ENCODE measurements at places on chromosomes 7 and 10.

- DNase-seq, result no peak
These were observed 42.9 kb upstream of the IKZF1 start for GRCh38 chr7:50261593-50261992.

DNA sequence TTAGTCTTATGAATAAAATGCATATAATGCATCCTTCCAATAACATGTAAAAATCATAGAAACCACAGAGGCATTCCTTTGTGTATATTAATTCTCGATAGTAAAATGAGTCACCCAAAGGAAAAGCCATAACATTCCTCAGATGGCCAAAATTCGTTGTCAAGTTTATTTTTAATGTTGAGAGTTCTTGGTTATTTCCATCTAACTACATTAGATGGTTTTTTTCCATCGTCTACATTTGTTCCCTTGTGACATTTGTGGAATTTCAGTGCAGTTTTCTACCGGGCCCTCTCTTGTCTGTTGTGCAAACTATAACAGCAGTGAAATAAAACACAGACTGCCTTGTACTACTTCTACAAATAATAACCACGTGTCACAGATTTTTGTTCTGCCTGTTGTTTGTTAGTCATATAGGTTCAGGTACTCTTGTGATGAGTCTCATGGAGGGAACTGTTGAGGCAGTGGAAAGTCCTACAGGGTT is 54.7 kb upstream of the CCAR1 start:
- DNase-seq, result no peak

DNA sequence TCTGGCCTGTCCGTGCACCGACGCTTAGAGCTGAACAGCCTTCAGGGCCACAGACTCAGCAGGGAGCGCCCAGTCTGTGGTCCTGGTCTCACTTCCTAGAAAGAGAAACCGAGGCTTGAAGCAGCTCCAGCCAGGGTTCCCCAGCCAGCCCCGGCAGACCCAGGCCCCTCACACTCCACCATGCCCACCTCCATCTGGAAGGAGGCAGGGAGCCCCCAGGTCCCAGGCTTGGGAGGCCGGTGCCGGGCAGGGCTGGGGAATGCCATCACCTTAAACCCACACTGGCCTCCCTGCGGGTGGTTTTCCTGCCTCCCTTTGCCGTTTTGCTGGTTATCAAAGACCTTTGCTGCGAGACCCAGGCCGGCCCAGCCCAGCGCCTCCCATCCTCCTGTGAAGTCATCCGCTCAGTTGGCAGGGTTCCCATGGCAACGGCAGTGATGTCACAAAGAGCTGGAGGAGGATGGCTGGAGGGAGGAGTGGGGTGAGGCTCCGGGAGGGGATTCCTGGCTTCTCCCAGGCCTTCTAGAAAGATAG is 24.0 kb downstream of the ELFN1 start:
- DNase-seq, result peak; percentile 74

GRCh38 chr10:75825235-75825634 is 393.8 kb downstream of the LRMDA start:
- DNase-seq, result no peak

DNA sequence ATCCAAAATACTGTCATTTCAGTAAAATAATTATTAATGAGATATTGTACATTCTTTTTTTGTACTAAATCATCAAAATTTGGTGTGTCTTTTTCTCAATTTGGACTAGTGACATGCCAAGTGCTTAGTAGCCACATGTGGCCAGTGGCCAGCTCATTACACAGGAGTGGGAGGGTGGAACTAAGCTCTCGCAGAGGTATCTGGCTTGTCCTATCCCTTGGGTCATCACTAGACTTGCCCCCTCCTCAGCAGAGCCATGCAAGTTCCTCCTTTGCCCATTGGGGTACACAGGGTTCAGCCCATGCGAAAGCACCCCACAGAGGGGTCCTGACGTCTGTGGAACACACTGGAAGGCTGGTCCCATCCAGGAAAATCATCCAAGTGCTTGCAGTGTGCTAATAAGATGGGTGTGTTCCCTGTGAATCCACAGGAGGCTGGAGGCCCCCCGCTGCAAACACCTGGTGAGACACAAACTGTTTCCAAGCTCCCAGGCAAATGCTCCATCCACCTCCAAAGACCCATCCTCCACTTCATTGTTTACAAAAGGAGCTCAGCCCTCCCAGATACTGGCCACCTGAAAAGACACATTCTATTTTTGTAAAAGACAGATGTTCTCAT is 1.3 kb downstream of the ARHGAP22 start:
- no peak for DNase-seq

DNA sequence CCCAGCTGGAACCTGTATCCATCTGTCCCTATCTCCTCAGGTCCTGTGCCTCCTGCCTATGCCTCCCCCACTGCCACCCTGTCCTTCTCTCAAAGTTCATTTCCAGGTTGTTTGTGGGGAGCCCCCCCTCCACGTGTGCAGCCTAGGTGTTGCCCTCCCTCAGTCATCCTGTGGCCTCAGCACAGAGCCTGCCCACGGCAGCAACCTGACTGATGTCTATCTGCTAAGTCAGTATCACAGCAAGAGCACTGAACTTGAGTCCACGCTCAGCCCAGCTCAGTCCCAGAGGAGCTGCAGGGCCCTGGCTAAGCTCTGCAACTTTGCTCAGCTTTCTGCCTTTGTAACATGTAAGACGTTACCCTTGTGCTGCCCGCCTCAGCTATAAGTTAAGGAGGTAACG is 28.7 kb downstream of the FAM53B start:
- DNase-seq, result no peak

- no peak for DNase-seq
These were observed 143.9 kb upstream of the NPS start for GRCh38 chr10:127405221-127405620.

GRCh38 chr10:104199567-104199966 is 32.6 kb downstream of the CFAP43 start:
- no peak for DNase-seq

DNA sequence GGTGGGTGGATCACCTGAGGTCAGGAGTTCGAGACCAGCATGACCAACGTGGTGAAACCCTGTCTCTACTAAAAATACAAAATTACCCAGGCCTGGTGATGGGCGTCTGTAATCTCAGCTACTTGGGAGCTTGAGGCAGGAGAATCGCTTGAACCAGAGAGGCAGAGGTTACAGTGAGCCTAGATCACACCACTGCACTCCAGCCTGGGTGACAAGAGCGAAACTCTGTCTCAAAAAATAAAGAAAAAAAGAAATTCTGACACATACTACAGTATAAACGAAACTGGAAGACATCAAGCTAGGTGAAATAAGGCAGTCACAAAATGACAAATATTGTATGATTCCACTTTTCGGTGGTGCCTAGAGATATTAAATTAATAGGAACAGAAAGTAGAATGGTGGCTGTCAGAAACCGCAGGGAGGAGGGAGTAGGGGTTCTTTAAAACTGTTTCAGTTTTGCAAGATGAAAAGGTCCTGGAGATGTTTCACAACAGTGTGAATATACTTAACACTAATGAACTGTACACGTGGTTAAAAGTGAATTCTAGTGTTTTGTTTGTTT is 23.2 kb downstream of the PILRA start:
- no peak for DNase-seq

GRCh38 chr10:89074120-89074519 is 83.5 kb downstream of the FAS start:
- no peak for DNase-seq

DNA sequence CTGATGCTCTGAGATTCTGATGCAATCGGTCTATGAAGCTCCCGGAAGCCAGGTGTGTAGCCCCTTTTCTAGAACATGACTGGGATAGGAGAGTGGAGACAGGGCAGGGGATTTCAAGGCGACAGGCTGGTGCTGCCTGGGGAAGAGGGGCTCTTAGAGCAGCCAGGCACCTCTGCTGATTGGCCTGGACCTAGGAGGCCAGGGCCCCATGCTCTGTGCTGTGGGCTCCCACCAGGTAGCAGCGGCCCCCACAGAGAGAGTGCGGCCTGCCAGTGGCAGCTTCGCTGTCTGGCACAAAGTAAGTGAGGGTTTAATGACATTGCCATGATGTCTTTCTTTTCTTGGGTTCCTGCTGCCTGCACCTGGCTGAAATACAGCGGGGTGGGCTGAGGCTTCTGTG is 99.4 kb upstream of the PODXL start:
- no peak for DNase-seq

- DNase-seq, result no peak
These were observed 118.3 kb downstream of the DGKI start for GRCh38 chr7:137728426-137728825.

GRCh38 chr10:95475827-95476468 is 85.2 kb downstream of the SORBS1 start:
- no peak for DNase-seq

GRCh38 chr7:77649716-77650349 is 46.4 kb upstream of the RSBN1L start:
- no peak for DNase-seq

DNA sequence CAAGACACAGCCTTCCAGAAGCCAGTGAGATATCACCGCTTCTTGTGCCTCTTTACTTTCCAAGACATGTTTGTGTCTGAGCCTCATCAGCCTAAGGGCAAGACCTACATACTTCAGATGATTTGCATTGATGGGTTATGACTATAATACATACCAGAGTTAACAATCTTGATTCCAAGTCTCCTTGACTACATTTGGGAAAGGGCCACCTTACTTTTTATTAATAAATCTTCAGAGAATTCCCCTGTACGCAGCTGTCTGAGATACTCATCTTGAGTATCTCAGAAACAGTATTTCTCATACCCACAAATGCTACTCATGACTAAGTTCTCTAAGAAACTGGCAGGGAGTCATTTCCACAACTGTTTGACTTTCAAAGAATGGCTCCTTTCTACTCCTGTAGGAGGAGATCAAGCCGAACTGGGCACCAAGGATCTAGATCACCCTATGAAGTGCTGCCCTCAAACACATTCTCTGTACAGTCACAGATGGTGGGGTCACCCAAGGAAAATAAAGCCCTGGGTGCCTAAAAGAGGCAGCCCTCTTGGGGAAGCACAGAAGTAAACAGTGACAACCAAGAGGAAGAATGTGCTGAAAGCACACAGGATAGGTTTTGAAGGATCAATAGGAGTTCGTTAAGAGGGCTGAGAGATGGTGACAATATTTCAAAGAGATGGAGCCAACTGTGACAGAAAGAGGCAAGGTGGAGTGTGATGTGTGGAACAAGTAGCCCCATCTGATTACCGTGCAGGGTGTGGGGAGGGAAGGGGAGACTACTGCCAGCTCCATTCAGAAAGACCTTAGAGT is 138.9 kb downstream of the JAZF1 start:
- no peak for DNase-seq

- no peak for DNase-seq
These were observed 63.8 kb downstream of the MICALL2 start for GRCh38 chr7:1395211-1396070.

DNA sequence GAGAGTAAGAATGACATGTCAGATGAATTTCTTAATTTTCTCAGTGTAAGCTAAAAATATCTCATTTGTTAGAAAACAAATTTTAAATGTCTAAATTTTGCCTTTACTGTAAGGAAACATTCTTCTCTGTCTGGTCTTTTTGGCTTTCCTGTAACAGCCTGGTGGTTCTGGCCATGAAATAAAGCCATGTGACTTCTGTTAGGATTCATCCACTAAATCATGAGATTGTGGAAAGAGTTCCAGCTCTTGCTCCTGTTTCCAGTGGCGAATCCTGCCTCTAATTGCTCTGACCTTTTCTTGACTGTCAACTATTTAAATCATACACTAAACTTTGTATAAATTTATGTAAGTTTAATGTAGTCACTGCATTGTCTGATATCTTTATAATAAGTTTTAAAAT is 398.5 kb upstream of the AKR1E2 start:
- DNase-seq, result no peak

- no peak for DNase-seq
These were observed 778 bp upstream of the GET4 start for GRCh38 chr7:875476-876076.

DNA sequence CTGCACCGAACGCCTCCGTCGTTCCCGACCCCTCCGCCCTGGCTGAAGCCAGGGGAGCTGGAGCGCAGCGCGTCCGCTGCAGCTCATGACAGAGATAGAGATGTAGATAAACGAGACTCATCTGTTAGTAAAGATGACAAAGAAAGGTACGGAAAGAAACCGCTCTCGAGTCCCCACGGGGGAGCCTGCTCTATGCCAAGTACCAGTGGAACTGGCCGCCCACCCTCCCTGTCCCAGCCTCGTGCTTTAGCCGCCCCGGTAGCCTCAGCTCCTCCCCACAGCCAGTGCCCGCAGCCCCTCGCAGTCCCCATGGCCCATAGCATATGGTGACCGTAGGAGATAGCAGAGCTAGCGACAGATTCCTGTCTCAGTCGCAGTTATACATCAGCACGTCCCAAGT is 344.7 kb upstream of the GALNT17 start:
- no peak for DNase-seq

DNA sequence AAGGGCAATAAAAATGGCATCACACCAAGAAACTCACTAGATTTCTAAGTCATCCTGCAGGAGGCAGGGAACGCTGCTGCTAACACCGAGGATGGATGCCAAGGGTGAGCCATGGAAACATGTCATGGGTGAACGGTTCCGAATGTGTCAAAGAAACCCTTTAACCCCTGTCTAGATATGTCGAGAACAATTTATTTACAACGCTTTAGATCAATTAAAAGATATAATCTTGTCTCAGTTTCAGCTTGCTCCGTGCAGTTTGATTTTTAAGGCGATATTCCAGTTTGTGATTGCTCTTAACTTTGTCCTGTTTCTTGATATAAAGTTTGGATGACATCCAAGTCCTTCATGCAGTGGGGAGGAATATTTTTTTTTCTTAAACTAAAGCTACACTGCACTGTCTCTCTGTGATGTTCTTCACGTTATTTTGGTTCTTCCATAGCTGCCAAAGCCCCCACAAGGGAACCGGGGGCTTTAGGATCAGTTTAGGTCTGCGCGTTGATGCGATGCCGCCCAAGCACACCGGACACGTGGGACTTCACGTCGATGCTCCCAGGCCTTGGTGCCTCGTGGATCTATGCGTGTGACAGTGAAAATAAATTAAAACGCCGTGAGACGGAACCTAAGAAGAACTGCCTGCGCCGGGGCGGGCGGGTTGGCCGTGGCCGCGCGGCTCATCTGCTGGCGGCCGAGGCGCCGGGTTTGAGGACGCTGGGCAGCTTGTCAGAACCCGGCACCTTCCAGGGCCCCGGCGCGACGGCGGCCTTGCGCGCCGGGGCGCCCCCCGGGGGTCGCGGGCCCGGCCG is 220.3 kb downstream of the PHTF2 start:
- no peak for DNase-seq

DNA sequence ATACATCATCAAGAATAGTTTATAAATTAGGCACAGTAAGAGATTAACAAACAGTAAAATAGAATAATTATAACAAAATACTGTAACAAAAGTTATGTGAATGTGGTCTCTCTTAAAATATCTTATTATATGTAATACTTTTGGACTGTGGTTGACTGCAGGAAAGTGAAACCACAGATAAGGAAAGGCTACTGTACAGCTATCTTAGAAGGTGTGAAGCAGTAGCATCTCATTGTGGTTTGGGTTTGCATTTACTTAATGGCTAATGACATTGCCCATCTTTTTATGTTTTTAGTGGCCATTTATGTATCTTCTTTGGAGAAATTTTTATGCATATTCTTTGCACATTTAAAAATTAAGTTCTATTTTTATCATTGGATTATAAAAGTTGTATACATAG is 296.4 kb upstream of the MAGI2 start:
- DNase-seq, result no peak

DNA sequence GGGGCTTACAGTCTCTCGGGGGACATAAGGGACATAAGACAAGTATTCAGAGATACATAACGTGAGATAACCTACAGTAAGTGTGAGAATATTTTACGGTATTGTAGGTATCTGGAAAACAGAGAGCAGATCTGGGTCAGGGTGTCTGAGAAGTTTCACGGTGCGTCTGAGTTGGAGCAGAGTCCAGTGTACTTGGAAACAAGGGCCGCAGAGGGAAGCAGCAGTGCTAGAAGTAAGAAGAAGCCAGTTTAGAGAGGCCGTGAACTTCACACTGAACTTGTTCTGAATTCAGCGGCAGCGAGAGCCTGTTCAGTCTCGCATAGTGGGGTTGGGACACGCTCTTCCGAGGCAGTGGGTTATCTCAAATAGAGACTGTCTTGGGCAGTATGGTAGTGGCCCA is 85.5 kb downstream of the TAF3 start:
- DNase-seq, result no peak
